ENCODE measurements at places on chromosomes 4 and X.

- DNase-seq, result no peak
Observed at GRCh38 chrX:65755786-65756185, 88.3 kb downstream of the MSN start.

DNA sequence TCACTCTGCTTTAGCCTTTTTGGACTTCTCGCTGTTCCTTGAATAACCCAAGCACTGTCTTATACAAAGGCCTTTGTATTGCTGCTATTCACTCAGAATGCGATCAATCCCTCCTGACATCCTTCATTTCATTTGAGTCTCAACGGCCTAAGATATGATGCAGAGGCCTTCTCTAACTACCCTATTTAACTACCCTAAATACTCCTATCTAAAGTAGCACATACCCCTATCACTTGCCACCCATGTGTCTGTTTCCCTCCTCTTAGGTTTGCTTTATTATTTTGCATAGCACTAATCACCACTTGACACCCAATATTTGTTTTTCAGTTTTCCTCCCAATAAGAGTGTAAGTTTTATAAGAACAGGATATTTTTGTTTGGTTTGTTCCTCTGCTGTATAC is 42.3 kb upstream of the ACSL4 start:
- no peak for DNase-seq

DNA sequence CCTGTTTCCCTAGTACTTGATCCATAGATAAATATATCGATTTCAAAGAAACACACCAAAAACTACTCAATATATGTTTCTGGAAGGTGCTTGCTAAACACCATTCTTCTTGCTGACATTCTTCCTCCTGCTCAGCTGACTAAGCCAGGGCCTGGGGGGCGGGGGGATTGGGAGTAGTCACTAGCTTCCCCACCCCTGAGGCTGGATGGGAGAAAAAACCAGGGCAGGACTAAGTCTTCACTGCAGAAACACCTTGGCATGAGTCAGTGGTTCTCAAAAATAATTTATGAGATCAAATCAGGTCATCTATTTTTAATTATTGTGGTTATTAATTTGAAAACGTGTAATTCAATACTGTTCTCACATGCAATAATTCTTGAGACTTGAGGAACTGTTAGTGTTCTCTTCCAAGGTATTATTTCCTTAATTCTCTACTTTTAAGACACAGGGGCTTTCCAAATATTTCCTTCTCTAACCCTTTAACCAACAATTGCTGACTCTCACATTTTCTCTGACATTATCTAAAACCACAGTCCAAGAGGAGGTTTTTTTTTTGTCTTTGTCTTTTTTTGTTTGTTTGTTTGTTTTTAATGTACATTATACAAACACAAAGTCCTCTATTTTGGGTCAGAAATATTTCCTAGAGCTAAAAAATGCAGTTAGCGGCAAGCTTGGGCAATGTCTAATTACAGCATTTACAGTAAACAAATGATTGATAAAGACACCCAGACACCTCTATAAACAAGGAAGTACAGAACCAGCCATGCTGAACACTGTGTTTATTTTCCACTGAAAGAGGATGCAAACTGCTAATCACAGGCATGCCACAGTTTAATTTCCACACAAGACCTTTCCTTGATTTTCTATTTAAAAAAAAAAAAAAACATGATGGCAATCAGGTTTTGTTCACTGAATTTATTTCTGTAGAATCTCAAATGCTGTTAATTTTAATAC is 120.3 kb upstream of the USP9X start:
- no peak for DNase-seq

- no peak for DNase-seq
Observed at GRCh38 chr4:105633241-105633640, 75.2 kb downstream of the INTS12 start.

- DNase-seq, result no peak
Observed at GRCh38 chr4:145207934-145208333, 27.5 kb upstream of the OTUD4 start.

GRCh38 chr4:153232768-153233167 is 28.5 kb downstream of the TRIM2 start:
- DNase-seq, result no peak

- DNase-seq, result no peak
Observed at GRCh38 chrX:112835019-112835418, 5.6 kb downstream of the AMOT start.

DNA sequence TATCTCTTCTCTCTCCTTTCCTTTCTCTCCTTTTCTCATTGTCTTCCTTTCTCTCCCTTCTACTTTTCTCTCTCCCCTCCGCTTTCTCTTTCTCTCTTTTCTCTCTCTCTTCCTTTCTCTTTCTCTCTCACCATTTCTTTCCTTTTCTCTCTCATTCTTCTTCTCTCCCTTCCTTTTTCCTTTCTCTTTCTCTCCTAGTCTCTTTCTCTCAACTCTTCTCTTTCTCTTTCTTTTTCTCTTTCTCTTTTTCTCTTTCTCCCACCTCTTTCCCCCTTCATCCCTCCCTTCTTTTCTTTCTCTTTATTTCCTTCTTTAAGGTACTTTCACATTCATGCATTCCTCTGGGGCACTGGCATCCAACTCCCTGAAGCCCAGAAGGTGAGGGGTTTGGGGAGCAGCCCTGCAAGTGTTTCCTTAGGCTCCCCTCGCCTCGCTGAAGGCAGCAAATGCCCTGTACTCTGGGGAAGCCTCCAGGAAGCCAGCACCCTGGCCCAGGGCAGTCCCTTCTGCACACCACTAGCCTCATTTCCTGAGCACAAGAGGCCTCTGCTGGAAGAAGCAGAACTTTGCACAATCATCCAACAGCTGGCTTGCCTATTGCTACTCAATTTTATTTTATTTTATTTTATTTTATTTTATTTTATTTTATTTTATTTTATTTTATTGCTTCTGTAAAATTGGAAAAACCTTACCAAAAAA is 124.2 kb downstream of the NFKB1 start:
- peak; percentile 36 for DNase-seq

DNA sequence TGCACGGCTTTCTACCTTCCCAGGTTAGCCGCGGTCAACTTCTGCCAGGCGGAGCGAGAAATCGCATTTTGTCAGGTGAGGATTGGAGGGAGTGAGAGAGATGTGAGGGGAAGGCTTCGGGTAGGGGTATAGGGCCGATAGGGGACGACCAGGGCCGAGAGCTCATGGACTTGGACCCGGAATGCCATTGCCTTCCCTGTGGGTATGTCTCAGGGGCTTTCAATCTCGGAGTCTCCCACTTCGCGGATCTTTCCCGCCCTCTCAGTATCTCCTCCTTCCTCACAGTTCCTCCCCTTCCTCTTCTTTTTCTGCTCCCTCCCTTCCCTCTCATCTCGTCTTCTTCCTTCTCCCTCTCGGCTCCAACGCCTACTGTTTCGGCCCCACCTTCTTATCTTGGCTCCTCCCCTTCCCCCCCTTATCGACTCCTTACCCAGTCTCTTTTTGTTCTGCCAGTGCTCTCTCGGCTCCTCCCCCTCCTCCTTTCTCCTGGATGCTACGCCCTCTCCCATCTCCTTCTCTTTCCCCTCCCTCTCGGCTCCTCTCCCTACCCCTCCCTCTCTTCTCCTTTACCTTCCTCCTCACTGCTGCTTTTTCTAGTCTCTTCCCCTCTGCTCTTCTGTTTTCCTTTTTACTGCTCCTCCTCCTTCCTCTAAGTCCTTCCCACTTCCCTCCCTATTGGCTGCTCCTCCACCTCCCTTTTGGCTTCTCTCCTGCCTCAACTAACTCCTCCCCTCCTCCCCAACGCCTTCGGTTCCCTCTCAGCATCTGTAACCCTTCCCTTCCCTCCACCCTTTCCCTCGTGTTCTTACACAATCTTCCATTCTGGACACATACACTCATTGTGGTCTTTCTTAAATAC is 29.4 kb upstream of the RBMX start:
- DNase-seq, result peak; percentile 92

GRCh38 chrX:140572724-140573123 is 67.9 kb upstream of the SOX3 start:
- DNase-seq, result peak; percentile 14

DNA sequence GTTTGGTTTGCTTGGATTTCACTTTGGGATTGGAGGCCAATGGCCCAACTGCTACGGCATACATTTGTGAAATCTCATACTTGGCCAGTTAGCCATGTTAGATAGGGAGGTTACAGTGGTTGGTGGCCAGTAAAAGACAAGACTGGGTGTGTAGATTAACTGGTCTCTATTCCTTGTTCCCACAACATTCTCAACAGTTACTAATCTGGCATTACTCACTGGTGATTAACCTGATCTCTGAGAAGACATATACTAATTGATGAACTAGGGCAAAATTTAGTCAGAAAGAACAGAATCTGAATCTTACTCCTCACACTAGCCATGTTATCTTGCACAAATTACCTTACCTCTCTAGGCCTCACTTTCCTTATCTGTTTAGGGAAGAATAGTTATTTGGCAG is 33.4 kb downstream of the GATB start:
- no peak for DNase-seq

GRCh38 chr4:64095398-64095797 is 313.9 kb downstream of the TECRL start:
- DNase-seq, result no peak

GRCh38 chr4:3201718-3202702 is 46.9 kb upstream of the MSANTD1 start:
- DNase-seq, result peak; percentile 24

- DNase-seq, result no peak
Observed at GRCh38 chr4:3200423-3201090, 48.4 kb upstream of the MSANTD1 start.

GRCh38 chr4:42327323-42327722 is 70.0 kb upstream of the SHISA3 start:
- DNase-seq, result no peak

DNA sequence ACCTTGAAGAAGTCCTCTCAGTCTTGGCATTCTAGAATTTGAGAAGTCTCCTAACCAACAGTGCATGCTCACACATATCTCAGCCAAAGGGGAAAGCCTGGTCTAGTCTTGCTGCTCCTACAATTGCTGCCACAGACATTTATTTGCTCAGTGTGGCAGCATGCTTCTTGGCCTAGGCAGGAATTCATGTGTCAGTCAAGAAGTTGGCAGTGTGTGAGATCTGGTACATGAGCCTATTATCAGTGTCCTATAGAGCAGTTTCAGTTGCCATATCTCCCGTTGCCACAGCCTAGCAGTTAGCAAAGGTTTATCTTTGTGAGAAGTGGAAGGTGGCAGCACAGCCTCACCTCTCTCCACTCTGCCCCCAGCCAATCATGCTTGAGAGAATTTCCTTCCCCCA is 176.9 kb upstream of the ARHGEF9 start:
- no peak for DNase-seq

GRCh38 chr4:27616166-27616565 is 755.5 kb downstream of the STIM2 start:
- peak; percentile 43 for DNase-seq

- DNase-seq, result no peak
Observed at GRCh38 chrX:153642051-153642654, 4.8 kb upstream of the DUSP9 start.

- DNase-seq, result no peak
Observed at GRCh38 chr4:122163301-122163700, 11.2 kb downstream of the BLTP1 start.

DNA sequence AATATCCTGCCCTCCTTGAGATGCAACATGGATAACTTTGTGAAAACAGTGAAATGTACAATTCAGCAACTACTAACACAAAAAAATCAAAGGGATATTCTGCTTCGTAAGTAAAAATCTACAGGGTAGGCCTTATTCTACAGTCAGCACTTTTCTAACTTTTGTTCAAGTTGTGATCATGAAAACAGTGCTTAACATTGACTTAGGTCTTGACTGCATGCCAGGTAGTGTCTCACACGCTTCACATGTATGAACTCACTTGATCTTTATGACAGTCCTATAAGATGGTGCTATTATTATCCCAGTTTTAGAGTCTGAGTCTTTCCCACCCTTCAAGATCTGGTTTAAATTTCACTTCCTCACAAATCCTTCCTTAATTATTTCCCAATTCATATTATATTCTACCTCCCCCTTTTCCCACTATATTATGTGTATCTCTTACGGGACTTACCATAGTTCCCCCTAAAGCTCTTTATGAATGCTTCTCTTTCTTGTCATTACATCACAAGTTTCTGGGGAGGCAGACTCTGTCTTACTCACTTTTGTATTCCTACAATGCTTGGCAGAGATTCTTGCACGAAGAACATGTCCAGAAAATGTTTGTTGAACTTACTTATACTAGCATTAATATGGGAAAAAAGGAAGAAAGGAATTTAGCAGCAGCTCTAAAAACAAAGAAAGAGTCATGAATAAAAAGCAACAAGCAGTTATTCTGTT is 179.8 kb downstream of the SCFD2 start:
- DNase-seq, result peak; percentile 85

DNA sequence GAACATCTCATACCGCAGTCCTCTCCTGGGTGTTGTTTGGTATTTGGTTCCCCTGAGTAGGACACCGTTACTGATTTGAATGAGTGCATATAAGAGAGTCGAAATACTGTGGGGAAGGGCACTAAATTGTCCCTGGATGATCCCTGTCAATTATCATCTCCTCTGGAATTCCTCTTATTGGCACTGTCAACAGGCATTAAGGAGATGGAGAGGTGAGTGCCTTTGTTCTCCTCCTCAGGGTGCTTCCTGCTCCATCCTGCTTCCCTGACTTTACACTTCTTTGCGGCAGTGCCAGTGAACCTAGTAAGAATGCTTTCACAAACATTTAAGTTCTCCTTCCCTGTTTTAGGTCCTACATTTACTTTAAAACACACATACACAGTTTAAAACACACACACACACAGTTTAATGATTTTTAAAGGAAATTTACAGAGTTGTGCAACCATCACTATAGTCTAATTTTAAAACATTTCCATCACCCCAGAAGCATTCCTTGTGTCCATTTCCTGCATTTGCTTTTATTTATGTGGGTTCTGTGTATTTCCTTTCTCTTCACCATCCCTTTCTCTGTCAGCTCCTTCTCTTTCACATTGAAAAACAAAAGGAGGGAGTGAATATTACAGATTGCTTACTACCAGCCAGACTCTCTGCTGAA is 20.9 kb upstream of the ZRSR2 start:
- no peak for DNase-seq

DNA sequence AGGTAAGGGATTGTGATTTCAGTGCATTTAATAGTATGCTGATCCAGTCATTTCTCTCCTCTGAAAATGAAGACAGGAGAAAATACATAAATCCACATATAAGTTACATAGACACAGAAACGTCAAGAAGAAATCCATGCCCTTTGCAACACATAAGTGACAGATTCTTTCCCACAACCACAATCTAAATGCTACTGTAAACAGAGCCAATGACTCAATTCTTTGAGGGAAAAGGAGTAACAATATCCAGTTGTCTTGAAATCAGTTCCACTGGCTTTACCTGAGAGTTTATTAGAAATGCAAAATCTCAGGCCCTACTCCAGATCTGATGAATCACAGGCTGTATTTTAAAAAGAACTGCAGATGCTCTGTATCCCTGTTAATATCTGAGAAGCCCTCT is 66.4 kb downstream of the ARAP2 start:
- DNase-seq, result peak; percentile 11

- no peak for DNase-seq
Observed at GRCh38 chr4:87075876-87076275, 141.1 kb downstream of the AFF1 start.

- no peak for DNase-seq
Observed at GRCh38 chr4:153242839-153243324, 38.6 kb downstream of the TRIM2 start.

DNA sequence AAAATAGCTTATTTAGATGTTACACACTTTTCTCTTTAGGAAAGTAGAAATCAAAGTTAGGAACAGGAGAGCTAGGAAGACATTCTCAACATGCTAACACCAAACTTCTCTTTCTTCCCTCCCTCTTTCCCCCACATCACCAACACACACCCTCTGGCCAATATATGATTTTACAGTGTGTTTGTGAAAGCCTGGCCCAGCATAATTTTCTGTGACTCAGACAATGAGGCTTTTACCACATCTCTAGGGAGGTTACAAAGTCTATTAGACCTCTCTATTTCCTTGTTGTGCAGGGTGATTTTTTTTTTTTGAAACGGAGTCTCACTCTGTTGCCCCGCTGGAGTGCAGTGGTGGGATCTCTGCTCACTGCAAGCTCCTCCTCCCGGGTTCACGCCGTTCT is 189.9 kb downstream of the AASDH start:
- DNase-seq, result peak; percentile 51

Measured in fibroblast of skin of abdomen (primary cell).